Activated CD8-positive, alpha-beta memory T cell treated with anti-CD3 and anti-CD28 coated beads for 1 hour (primary cell): ENCODE measurements at places on chromosomes 3 and 15.

- no peak for DNase-seq
These were observed 36.2 kb upstream of the ARID3B start for GRCh38 chr15:74504836-74505235.

DNA sequence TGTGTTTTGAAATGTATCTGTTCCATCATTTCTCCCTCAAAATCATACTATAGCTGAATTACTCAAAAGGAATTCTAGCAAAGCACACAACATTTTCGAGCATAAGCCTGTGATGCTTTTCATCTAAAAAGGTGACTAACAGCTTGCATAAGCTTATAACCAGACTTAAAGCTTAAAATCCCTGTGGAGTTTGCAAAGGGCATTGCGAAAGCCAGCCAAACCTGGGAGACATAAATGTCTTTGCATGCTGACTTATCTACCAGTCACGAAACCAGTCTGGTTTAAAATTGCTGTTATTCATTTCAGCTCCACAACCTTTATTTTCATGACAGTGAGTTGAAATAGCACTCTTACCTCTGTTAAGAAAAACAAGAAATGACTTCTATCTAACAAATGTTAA is 35.6 kb upstream of the LIPC start:
- DNase-seq, result no peak

GRCh38 chr15:92505611-92506010 is 111.9 kb downstream of the ST8SIA2 start:
- DNase-seq, result no peak

DNA sequence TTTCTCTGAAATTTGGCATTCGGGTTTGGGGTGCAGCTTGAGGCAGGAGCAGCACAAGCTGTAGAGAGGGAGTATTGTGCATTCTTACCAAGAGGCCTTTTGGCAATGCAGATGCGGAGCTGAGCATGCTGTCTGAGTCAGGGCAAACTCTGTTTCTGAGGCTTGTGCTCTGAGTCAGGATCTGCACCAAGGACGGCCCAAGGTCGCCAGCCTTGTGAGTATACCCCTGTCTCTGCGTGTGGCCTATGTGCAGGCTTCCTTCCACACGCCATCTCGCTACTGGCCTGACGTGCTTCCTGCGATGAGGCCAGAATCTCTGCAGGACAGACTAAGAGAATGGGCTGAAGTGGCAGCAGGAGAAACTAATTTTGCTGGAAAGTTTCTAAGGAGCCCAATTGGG is 83.8 kb upstream of the ROPN1 start:
- no peak for DNase-seq
